ENCODE measurements at places on chromosomes 4 and X.

GRCh38 chr4:68490826-68491457 lies 43.7 kb downstream of the TMPRSS11E start:
- no peak overlapping the region for H3K27ac ChIP-seq
- H3K4me1 ChIP-seq: no peaks in the 10 kb centered on the region
- H3K36me3 ChIP-seq: peaks cover 2% of the 10 kb centered on the region
- DNase-seq: no peak

DNA sequence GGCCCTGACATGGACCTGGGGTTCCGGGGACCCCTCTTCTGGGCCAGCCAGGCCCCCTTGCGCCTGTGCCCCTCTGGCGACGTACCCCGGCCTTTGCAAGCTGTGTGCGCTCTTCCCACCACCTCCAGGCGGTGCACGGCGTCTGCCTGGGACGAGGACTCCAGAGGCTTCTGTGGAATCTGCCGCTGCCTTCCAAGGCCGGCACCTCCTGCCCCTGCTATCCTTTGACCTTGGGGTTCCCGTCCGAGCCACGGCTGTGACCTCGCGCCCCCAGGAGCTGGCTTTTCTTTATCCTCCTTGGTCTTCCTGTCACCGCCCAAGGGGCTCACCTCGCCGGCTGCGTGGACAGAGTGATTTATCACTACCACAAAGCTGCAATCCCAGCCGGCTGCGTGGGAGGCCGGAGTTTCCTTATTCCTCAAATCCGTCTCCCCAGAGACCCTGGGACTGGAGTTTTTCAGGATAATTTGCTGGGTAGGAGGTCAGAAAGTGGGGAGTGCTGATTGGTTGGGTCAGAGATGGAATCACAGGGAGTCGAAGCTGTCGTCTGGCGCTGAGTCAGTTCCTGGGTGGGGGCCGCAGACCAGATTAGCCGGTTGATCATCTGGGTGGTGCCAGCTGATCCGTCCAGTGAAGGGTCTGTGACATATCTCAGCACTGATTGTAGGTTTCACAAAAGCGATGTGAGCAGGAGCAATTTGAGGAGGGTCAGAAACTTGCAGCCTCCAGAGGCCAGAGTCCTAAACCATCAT lies 19.8 kb upstream of the PLCXD1 start:
- peaks cover 2% of the 10 kb centered on the region for H3K4me1 ChIP-seq
- H3K36me3 ChIP-seq: no peaks in the 10 kb centered on the region
- H3K27me3 ChIP-seq: no peaks in the 10 kb centered on the region
- H3K4me3 ChIP-seq: no peak overlapping the region
- no peak overlapping the region for H3K27ac ChIP-seq
- DNase-seq: no peak

DNA sequence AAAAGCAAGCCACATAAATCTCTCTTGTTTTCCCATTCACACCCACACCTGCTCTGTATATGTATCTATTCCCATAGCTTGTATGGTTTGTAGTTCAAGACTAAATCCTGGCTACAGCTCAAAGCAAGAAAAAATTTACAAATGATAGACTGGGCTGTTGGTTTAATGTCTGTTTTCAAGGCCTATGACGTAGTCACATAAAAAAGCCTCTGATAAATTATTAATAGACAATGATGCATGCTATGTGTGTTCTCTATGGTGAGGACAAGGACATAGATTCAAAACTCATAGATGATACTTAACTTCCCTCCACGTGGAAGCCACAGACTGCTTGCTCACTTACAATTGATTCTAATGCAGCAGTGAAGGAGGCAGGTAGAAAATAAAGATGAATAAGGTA lies 194.0 kb downstream of the LDB2 start:
- no peak for DNase-seq
- H3K27me3 ChIP-seq: no peaks in the 10 kb centered on the region
- H3K4me1 ChIP-seq: no peaks in the 10 kb centered on the region
- H3K27ac ChIP-seq: no peak overlapping the region
- H3K36me3 ChIP-seq: no peaks in the 10 kb centered on the region
- H3K4me3 ChIP-seq: no peak overlapping the region

- no peak for DNase-seq
- H3K27ac ChIP-seq: no peak overlapping the region
- no peaks in the 10 kb centered on the region for H3K4me1 ChIP-seq
- H3K27me3 ChIP-seq: no peaks in the 10 kb centered on the region
- H3K36me3 ChIP-seq: no peaks in the 10 kb centered on the region
Measured at GRCh38 chr4:125551466-125551865, 236.7 kb downstream of the FAT4 start.
